Erythroblast (primary cell): ENCODE measurements at places on chromosomes 1 and 21.

GRCh38 chr1:65214340-65215027, 66.5 kb downstream of the AK4 start:
- DNase-seq, result no peak

GRCh38 chr1:233224311-233224710, 71.2 kb downstream of the PCNX2 start:
- DNase-seq, result no peak

DNA sequence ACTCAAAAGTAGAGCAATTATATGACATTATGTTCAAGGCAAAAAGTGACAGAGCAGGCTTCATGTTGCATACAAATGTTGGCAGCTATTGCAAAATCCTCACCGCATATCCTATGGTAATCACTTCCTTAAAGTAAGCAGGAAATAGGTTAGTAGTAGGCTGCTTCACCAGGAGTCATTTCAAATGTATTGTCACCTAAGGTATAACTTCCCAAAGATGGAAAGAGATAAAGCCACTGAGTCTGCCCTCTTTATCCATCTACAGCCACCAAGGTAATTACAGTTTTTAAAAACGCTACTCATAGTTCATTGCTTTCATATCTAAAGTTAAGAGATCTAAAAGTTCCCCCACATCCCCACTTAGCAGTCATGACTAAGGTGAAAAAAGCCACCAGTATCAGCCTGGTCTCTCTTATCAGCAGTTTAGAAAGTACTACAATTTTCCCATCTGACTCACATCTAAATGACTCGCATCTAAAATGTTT, 31.6 kb upstream of the UBE2U start:
- DNase-seq, result no peak

DNA sequence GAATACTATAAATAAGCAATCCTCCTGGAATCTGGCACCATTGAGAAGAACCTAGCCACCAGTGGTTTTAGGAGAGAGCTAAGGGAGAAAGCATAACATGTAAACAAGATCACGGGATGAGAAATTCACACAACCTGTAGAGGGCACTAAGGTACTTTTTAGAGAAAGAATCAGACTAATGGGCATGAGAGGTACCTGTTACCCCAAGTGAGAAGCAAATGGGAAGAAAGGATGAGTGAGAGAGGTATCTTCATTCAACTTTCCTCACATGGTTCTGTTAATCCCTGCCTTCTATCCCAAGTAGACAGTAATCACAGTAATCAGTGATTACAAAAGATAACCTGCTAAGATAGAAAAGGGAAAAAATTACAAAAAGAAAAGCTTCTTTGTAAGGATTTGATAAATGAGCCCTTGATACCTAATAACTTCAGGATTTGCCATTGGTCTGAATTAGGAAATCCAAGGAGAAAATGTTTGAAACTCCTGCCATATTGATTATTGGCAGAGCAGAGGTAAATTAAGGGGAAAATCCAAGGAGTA, 251.1 kb upstream of the ADGRL2 start:
- no peak for DNase-seq

DNA sequence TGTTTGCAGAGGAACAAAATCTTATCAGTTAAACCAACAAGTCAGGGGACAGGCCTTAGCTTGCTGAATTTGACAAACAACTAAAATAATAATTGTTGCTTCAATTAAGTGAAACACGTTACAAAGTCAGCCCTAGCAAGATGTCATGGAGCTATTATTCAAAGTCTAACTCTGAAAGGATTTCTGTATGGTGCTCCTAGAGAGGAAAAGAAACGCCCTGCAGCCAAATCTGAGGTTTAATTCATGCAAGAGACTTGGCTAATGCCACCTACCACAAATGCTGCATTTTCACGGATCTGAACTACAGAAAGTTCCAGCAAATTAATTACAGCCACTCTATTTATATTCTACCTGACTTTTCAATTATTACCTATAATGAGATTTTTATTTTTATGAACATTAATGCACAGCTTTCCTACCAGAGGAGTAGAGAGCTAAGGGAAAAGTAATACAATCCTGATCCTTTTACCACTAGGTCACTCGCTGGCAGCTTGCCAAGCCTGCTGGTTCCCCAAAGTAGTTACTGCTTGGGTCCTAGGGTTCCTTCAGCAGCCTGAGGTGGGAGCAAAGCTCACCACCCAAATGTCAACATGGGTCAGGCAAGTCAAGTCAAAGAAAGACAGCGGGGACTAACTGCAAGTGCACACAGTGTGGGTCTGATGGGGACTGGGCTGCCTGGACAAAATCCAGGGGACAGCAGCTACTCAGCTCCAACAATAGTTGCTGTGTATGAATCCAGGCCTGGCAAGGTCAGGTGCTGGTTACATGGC, 8.5 kb downstream of the COLGALT2 start:
- peak; percentile 3 for DNase-seq

GRCh38 chr1:115771094-115771846, 2.8 kb upstream of the CASQ2 start:
- DNase-seq, result no peak

DNA sequence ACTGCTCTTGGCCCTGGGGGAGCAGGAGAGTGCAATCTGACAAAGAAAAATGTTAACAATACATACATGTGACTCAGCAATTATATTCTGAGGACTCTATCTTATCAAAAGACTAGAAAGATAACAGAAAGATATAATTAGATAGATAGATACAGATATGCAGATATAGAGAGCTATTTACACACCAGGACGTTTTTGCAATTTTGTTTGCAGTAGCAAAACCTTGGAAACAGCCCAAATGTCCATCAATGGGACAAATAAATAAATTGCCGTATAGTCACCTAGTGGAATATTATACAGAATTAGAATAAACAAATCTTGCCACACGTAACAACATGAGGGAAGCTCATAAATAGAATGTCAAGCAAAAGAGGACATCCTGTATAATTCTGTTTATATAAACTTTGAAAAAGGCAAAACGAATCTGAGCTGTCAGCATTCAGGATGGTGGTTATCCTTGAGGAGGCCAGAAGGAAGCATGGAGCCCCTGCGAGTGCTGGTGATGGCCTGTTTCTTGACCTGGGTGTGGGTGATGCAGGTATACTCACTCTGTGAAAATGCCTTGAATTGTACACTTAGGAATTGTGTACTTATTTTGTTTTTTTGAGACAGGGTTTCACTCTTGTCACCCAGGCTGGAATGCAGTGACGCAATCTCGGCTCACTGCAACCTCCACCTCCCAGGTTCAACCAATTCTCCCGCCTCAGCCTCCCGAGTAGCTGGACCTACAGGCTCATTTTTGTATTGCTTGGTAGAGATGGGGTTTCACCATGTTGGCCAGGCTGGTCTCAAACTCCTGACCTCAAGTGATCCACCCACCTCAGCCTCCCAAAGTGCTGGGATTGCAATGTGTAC, 12.8 kb upstream of the TRIM63 start:
- no peak for DNase-seq

GRCh38 chr1:178644308-178645120, 80.5 kb upstream of the RALGPS2 start:
- peak; percentile 87 for DNase-seq

DNA sequence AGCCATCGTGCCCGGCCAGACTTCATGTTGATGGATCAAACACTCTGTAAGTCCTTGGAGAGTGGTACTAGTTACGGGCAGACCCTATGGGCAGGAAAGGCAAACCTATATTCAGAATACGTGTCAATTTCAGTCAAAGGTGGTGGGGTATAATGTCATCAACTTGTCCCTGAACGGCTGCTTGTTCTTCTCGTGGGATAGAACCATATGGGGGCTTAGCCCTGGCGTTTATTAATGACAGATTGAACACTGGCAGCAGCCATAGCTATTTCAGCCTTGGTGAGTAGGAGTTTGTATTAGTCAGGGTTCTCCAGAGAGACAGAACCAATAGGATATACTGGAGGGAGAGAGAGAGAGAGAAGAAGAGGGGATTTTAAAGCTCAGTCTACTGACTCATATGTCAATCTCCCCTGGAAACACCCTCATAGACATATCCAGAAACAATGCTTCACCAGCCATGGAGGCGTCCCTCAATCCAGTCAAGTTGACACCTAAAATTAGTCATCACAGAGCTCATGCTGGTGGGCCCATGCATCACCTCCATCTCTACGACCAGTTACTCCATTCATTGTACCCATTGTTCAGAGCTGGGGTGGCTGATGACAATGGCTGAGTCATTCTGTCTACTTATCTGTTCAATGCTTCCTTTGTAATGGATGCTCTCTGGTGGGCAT, 16.1 kb upstream of the AQP10 start:
- DNase-seq, result no peak

GRCh38 chr1:243910607-243911006, 60.6 kb upstream of the AKT3 start:
- DNase-seq, result no peak

GRCh38 chr1:88333086-88333695, 350.9 kb upstream of the PKN2 start:
- no peak for DNase-seq

- DNase-seq, result no peak
Observed at GRCh38 chr1:235998812-235999211, 66.1 kb downstream of the NID1 start.

GRCh38 chr1:206821493-206821892, 43.9 kb upstream of the IL20 start:
- no peak for DNase-seq

GRCh38 chr1:203527013-203527412, 33.1 kb downstream of the OPTC start:
- no peak for DNase-seq

DNA sequence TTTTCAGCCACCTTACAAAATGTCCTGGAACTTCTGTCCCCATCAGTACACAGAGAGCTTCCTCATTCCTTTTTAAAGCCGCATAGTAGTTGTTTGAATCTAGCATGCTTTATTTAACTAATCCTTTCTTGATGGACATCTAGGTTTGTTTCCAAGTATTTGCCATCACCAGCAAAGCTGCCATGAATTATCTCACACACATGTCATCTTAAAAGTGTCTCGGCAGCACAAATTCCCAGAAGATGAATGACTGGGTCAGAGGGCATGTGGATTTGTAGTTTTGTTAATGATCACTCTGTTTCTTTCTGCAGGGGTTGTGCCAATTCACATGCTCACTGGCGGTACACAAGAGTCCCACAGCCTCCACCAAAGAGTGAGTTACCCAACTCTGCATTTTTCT, 68.3 kb downstream of the CLIC6 start:
- no peak for DNase-seq

DNA sequence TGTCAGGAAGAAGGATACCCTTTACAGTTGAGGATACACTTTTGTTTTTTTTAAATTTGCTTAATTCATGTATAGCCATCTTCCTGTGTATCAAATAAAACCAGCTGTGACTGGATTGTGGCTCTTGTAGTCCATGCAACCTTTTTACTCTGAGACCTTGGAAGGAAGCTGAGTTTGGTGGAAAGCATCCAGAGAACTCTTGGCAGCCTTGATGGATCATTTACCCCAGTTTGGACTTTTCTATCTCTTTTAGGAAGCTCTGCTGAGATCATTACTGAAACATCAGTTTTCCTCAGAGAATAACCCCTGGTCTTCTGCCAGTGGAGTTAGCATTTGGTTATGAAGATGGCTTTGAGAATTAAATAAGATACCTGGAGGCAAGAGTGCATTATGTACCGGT, 21.2 kb upstream of the APOBEC4 start:
- no peak for DNase-seq

GRCh38 chr21:46627726-46628125, 7.7 kb upstream of the PRMT2 start:
- DNase-seq, result no peak

DNA sequence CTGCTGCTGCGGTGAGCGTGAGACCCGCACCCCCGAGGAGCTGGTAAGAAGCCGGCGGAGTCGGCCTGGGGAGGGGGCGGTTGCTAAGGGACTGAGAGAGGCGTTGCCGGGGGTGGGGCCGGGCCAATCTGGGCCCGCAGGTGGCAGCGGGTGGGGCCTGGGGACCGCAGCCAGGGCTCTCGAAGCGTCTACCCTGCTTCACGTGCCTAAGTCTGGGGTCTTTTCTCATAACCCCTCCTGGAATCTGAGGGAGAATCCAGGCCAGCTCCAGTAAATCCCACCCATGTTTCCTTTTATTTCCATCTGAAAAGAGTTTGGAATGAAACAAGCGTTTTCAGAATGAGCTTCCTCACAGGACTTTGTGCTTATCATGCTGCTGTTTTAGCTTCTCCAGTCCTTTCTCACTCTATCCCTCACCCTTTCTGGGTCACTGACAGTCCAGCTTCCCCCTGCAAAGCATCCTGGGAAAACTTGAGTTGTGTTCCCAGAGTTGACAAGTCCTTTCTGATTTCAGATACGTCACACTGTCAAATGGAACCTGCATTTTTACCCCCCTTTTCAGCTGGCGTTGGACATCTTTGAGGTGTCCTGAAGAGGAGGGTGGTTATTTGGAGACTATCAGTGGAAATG, 431 bp downstream of the CLCN6 start:
- DNase-seq, result peak; percentile 78

DNA sequence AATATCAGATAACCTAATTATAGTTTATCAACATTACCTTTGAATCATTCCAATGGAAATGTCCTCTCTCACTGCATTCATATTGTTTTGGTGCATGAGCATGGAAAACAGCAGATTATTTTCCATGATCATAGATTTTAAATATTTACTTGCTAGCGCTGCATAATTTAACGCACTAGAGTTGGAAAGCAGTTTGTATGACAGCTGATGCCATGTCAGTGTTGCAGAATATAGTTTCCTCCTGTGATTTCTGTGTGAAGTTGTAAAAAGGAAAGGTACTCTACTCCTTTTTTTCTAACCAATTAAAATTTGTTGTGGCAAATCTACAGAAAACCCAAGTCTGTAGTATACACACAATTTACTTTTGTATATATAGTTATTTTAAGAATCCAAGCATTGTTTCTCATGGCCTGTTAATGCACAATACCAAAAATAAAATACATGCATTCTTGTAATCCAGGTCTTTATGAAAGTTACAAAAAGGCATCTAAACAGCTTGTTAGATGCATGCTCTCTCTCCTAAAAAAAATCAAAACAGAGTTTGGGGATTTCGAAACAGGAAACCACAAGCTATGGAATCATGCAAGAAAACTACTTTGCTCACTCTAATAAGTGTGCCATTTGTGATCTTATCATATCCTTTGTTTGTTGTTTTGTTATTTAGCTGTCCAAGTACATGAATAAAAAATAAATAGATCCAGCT, 1.9 kb upstream of the ATG4C start:
- no peak for DNase-seq

- DNase-seq, result no peak
Observed at GRCh38 chr1:33384040-33384812, 46.7 kb downstream of the PHC2 start.

DNA sequence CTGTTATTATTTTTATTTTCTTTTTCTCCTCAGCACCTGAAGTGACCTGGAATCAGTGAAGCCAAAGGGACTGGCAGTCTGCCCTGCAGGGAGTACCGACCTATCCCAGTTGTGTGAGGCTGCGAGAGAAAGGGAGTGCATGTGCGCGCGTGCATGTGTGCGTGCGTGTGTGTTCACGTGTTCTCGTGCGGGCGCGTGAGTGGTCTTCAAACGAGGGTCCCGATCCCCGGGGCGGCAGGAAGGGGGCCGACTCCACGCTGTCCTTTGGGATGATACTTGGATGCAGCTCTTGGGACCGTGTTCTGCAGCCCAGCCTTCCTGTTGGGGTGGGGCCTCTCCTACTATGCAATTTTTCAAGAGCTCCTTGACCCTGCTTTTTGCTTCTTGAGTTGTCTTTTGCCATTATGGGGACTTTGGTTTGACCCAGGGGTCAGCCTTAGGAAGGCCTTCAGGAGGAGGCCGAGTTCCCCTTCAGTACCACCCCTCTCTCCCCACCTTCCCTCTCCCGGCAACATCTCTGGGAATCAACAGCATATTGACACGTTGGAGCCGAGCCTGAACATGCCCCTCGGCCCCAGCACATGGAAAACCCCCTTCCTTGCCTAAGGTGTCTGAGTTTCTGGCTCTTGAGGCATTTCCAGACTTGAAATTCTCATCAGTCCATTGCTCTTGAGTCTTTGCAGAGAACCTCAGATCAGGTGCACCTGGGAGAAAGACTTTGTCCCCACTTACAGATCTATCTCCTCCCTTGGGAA, 123.3 kb downstream of the PRDM2 start:
- no peak for DNase-seq
